ENCODE measurements at places on chromosomes 6 and 20.

GRCh38 chr6:98039443-98039842, 756.4 kb upstream of the MMS22L start:
- no peak for DNase-seq

GRCh38 chr6:46772762-46773161, 20.4 kb upstream of the MEP1A start:
- no peak for DNase-seq

- no peak for DNase-seq
Measured at GRCh38 chr6:31186052-31186734, 15.7 kb upstream of the POU5F1 start.

DNA sequence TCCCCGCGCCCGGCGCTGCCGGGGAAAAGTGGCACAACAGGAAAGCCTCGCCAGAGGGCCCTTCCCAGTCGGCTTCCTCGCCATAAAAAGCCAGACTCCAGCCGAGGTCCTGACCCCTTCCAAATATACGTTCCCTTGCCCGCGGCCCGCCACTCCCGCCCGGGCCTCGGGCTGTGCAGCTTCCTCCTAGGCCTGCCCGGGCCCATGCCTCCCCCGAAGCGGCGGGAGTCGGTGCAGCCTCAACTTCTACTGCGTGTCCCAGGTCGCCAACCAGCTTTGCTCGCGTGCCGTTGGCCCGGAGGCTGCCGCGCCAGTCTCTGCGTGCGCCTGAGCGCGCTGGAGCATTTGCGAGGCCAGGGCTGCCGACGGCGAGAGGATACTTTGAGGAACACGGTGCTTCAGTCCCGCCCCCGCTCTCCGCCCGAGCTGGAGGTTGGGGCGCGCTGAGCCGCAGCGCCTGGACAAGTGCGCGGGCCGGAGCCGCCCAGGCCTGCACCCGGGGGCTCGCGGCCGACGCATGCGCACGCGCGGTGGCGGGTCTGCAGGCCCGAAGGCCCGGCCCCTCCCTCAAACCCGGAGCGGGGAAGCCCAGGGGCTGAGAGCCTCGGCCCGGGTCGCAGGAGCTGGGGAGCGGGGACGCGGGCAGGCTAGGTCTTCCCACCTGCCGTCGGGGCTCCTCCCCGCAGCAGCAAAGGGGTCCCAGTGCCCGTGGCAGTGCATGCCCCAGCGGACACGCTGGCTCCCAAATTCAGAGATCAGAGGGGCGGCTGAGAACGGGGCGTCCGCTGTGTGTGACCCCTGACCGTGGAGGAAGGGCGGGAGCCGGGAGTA, 10.2 kb downstream of the FOXC1 start:
- no peak for DNase-seq

DNA sequence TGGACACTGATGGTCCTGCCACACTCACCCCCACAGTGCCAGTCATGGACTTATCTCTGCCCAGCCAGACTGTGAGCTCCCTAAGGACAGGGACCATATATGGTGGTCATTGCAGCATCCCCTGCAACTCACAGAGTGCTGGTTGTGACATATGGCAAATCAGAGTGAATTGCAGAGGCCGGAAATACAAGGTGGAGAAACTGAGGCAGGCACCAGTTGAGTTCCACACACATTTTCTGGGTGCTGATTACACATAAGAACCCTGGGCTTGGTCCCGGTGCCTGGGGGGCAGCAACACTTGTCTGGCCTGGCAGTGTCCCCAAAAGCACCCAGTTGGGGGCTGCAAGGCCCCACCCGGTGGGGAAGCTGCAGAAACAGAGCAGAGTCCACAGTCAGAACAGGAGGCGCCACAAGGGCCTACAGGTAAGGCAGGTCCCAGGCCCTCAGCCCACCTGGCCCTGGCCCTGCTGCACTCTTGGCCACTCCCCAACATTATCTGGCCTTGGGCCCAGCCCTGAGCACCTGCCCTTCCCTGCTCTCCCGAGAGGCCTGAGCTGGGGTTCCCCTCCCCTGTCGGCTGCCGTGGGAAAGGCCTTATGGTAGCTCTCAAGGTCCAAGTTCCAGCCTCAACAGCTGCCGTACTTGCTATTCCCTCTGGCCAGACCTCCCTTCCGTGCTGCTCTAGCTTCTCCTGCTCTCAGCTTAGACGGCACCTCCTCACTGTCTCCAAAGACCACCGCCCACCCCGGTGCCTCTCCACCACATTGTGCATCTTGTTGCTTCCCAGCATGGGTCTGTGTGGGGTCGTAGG, 140.8 kb upstream of the PTPN1 start:
- DNase-seq, result no peak

DNA sequence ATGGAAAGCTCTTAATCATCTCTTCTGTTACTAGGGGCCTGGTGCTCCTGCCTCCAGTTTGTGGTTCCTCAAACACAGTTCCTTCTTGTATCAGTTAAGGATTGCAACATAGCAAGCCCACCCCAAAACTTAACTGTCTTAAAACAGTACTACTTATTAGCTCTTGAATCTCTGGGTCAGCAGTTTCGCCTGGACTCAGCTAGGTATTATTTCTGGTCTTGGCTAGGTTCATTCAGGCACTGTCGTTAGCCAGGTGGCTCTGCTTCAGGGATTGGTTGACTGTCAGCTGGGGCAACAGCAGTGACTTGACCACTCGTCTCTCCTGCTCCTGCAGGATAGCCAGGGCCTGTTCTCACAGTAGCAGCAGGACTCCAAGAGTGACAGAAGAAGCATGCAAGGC, 30.0 kb upstream of the RALY start:
- DNase-seq, result no peak

GRCh38 chr6:106782536-106783285, 153.3 kb downstream of the QRSL1 start:
- no peak for DNase-seq

DNA sequence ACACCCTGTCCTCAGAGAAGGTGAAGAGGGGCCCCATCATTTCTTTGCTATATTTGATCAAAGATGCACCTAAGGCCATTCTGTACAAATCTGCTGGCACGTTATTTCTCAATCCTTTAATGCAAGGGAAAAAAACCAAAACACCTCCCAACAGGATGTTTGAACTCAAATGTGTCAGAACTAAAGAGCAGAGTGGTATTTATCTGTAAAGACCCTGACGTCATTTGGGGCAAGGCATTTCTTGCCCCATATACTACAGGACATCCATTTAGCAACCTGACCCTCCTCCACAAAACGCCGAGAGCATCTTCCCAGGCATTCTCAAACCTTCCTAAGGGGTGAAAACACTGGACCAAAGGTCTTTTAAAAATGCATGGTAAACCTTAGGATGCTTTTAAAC, 50.8 kb downstream of the ZMYND8 start:
- no peak for DNase-seq

DNA sequence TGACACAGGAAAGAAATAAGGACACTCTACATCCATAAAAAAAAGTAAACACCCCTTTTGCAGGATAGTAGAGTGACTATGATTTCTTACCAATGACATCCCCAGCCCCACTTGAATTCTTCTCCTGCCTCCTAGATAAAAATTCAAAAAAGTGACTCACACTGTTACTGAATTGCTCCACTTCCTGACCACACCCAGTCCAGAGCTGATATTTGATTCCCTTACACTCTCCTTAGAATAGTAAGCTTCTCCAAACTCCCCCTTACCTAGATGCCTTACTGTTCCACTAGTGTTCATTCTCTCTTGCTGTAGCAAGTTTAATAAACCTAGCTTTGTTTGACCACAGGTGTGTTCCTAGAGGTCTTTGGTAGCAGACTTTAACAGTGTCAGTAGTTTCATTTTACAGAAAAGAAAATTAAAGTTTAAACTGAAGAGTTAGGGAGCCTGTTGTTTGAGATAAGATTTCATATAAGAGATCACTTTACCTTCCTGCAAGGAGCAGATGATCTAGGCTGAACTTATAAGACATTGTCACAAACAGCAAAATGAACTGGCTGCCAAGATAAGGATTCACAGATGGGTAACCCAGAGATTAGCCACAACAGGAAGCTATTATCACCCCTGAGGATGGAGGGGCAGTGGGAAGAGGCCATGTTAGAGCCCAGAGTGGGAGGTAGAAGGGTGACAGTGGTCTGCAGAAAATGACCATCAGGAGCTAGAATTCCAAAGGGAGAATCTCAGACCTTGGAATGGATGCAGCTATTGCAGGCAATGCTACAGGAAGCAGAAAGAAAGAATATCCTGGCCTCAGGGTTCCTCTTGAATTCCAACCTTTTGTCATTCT, 28.4 kb upstream of the BTN3A2 start:
- no peak for DNase-seq

DNA sequence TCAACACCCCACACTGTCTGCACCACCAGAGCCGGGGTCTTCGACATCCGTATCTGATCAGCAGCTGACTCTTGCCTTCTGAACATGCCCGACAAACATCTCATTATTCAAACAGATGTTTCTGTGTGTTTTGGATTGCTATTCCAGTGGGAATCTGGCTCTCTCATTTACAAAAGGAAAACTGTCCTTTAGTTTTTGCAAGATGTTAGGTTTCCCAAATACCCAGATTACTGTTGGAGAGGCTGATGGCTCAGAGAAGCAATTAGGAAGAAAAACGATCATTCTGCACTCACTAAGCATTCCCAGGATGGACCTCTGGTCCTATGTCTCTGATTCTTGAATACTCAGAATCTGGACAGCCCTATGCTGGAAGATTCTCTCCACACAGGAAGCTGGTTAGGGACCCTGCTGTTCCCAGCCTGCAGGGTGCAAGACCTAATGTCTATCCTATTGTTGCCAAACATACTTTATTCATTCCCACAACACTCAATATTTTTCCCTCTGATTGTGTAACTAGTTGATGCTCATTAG, 532.9 kb downstream of the CDH26 start:
- no peak for DNase-seq
